ENCODE measurements at places on chromosomes 1 and 21. TPM values are rescaled to one million over a fixed set of nuclear protein-coding genes. Genes with fewer than 3 reads are reported as not detected.

DNA sequence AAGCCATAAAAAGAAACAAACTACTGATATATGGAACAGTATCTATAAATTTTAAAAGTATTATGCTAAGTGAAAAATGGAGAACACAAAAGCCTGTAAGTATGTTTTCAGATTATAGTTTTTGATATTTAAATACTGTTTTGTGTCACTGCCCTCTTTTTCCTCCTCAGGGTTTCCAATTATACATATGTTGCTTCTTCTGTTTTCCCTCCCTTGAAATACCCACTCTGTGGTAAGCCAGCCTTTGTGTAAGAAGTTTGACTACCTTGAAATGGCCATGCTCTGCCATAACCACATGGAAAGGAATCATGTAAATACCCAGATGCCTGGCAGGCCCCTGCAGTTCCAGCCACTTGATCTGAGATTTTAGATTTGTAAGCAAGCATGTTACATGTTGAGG, 248.3 kb downstream of the AKT3 start:
- peaks cover 53% of the 10 kb centered on the region for H3K36me3 ChIP-seq
- DNase-seq = no peak
- peaks cover 48% of the 10 kb centered on the region for H3K4me1 ChIP-seq
- peaks cover 2% of the 10 kb centered on the region for H3K27me3 ChIP-seq
- H3K27ac ChIP-seq = no peak overlapping the region

- no peak overlapping the region for H3K4me3 ChIP-seq
- no peaks in the 10 kb centered on the region for H3K36me3 ChIP-seq
- DNase-seq = no peak
- H3K27ac ChIP-seq = no peak overlapping the region
- H3K27me3 ChIP-seq = peaks cover 6% of the 10 kb centered on the region
- H3K4me1 ChIP-seq = no peaks in the 10 kb centered on the region
Measured at GRCh38 chr1:177165069-177165439, 542 bp upstream of the ASTN1 start.

DNA sequence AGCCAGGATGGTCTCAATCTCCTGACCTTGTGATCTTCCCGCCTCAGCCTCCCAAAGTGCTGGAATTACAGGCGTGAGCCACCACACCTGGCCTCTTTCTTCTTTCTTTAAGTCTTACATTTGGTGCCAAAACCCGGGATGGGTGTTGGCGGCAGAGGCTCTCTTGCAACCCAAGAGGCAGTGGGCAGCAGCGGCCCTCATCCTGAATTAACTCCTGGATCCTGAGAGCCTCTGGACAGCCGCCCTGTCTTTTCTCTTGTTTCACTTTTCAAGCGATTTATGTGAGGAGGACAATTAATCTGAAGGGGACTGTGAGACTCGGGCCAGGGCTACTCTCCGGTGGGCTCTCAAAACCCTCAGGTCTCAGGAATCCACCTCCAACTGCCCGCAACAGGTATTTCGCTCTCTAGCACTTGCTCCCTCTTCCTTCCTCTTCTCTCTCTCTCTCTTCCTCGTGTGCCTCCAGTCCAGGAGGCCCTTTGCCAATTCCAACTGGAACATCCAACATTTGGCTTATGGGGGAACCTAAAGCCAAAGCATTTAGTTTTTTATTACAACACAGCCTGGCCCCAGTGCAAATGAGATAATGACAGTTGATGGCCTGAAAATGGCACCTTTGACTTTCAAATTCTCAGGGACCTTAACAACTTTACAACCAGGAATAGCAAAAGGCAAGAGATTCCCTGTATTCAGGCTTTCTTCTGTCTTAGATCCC, 18.1 kb upstream of the SLC2A5 start:
- peaks cover 14% of the 10 kb centered on the region for H3K27me3 ChIP-seq
- no peak overlapping the region for H3K4me3 ChIP-seq
- peaks cover 16% of the 10 kb centered on the region for H3K36me3 ChIP-seq
- no peak overlapping the region for H3K27ac ChIP-seq
- no peak for DNase-seq

DNA sequence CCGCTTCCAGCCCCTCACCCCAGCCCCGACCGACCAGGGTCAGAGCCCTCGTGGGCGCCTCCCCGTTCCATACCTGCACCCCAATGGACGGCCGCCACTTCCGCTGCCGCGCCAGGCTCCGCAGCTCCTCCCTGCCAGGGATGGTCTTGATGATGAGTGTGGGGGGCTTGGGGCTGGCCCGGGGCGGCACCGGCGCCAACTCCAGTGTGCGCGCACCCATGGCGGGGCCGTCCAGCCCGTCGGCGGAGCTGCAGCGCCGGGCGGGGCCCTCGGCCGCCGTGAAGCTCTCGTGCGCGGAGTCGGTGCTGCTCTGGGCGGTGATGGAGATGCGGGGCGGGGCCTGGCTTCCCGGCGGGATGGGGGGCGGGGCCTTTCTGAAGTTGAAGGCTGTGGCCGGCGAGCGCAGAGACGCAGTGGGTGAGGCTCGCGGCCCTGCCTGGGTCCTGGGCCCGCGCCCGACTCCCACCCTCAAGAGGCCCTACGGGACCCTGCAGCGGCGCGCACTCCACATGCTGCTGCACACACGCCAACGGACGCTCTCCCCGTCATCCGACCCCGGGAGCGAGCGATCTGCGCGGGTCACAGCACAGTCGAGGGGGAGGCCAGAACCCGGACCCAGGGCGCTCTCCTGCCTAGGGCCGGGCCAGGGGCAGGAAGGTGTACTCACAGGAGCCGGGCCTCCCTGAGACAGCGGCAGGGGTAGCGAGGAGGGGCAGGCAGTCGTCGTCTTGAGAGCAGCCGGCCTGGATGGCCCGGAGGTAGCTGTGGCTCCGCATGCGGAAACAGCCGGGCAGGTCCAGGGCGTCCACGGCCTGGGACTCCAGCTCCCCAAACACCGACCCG, 26.1 kb upstream of the SMIM12 start:
- DNase-seq = no peak
- peaks cover 24% of the 10 kb centered on the region for H3K27me3 ChIP-seq
- no peaks in the 10 kb centered on the region for H3K4me1 ChIP-seq
- no peaks in the 10 kb centered on the region for H3K36me3 ChIP-seq
- H3K27ac ChIP-seq = no peak overlapping the region
- no peak overlapping the region for H3K4me3 ChIP-seq

DNA sequence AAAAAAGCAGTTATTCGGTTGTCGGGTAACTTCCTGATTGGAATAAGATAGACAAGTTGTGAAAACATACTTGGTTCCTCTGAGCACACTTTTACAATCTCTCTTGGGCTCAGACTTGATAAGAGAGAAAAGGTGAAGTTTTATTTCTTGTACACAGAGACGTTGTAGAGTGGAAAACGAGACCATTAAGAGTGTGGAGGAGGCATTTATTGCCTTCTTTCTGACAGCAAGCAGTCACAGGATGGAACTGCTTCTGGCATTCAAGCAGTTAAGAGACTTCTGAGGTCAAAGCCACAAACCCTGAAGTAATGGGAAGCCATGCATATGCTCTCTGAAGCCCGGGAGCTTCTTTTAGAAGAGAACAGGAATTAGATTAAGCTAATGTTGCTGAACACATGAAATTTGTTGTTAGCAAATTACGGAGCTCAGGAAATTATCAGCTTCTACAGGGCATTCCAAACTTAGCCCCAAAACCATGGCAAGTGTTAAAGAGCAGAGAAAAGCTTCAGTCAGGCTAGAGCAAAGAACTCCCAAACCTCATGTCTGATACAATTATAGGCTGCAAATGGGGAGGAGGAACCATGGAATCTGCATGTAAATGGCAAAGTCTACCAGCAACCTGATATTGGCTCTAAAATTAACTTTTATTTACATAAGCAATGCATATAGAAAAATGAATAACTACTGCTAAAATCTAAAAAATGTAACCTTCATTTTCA, 26.0 kb downstream of the S1PR1 start:
- H3K36me3 ChIP-seq = no peaks in the 10 kb centered on the region
- peaks cover 66% of the 10 kb centered on the region for H3K4me1 ChIP-seq
- no peak for DNase-seq
- H3K4me3 ChIP-seq = no peak overlapping the region
- peaks cover 3% of the 10 kb centered on the region for H3K27me3 ChIP-seq

DNA sequence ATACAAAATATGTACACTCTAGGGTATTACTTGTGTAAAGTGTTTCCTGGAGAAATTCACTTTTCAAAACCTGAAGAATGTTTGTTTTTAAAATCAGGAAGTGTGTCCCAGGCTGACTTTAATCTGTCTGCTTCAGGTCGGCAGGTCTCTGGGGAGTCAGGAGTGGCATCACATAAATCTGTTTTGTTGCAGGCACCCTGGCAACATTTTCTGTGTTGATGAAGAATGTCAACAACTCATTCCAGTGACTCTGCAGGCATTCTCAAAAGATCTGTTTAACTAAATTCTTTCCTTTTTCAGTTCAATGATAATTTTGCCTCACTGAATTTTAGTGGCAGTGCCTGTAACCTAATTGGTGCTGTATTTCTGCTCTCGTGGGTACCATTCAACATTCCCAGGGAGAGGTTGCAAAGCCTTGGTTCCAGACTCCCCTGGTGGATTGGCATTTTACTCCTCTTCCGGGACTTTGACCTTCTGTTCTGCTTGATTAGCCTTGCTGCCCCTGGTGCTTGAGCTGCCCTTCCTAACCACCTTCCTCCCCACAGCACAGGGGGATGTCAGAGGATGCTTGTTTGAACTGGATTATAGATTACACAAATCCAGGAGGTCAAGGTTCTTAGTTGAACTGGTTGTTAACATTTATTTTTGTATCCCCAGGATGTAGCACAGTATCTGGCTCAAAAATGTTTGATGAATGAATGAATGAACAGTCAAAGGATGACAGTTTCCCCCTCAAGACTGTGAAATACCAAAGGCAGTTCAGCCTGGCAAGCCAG, 55.4 kb upstream of the LPGAT1 start:
- H3K36me3 ChIP-seq = peaks cover 6% of the 10 kb centered on the region
- H3K4me3 ChIP-seq = no peak overlapping the region
- H3K27ac ChIP-seq = no peak overlapping the region
- peaks cover 30% of the 10 kb centered on the region for H3K27me3 ChIP-seq
- DNase-seq = no peak

GRCh38 chr1:147626291-147626690, 44.0 kb downstream of the ACP6 start:
- DNase-seq = no peak
- H3K4me3 ChIP-seq = no peak overlapping the region
- H3K4me1 ChIP-seq = no peaks in the 10 kb centered on the region
- no peak overlapping the region for H3K27ac ChIP-seq

Gene FCRL5
- not detected for total RNA-seq

Gene LRRC3
- not detected for total RNA-seq

Data from HFFc6 (cell line).